ENCODE measurements at places on chromosomes 7 and 10.

DNA sequence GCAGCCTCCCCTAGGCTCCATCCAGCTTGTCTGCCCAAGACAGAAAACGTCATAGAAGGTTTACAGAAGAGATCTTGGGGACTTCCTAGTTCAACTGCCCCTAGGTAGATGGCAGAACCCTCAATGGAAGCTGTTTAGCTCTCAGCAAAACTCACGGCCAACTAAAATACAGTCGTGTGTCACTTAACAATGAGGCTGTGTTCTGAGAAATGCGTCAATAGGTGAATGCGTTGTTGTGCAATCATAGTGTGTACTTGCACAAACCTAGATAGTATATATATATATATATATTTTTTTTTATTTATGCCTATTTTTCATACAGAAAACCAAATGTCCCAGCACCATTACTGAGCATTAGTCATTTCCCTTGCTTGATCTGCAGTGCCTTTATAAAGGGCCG, 100.4 kb upstream of the SH2B2 start:
- DNase-seq: no peak

- no peak for DNase-seq
Observed at GRCh38 chr10:120260456-120260855, 196.6 kb upstream of the PLPP4 start.

- no peak for DNase-seq
Observed at GRCh38 chr7:5417106-5418071, 6.2 kb downstream of the TNRC18 start.

DNA sequence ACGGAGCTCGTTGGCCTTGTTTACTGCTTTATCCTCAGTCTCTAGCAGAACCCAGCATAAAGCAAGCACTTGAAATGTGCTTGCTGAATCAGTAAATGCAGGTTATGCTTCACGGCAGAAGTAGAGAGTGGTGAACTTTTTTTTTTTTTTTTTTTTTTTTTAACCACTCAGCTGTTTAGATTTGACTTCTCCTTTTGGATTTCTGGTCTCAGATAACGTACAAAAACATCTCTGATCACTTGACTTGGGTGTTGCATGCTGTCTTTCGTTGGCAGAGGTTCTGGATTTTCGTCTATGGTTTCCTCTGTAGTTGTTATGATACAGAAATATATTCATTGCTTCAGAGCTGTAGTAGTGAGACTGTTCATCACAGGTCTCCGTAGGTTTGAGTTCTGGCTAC, 242.5 kb upstream of the HABP2 start:
- DNase-seq: no peak

DNA sequence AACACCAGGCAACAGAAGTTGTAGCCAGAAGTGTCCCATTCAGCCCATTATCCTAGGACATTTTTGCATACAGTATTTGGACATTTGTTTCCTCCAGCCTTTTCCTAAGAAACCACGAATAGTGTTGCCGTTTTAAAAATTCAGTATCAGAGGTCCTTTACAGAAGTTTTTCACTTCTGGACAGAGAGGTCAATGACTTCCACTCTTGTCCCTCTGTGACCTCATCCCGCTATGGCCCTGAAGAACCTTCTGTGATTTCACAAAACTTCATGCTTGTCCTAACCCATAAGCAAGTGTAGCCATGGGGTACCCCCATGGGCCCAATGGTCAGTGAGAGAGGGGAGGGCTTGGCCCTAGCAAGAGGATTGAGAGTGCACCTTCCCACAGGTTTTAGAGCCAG, 364.8 kb downstream of the TNS3 start:
- no peak for DNase-seq

DNA sequence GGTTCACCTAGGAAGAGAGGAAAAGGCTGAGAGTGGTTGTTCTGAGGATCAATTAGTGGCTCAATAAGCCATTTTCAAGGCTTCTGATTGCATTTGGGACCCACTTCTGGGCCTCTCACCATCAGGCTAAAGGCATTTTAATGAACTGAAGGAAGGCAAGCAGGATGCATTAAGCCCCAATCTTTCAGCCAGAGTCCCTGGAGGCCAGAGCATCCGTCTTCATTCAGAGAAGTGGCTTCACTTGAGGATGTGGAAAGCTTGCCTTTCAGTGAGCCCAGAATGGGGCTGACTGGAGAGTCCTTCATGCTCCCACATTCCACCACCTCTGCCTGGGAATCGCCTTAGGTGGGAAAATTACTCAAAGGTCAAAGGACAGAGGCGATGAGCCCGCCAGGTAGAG, 41.8 kb downstream of the COL17A1 start:
- no peak for DNase-seq

GRCh38 chr10:784403-785088, 95.1 kb upstream of the DIP2C start:
- DNase-seq: peak; percentile 61

GRCh38 chr10:31761156-31761555, 167.5 kb downstream of the ARHGAP12 start:
- no peak for DNase-seq

DNA sequence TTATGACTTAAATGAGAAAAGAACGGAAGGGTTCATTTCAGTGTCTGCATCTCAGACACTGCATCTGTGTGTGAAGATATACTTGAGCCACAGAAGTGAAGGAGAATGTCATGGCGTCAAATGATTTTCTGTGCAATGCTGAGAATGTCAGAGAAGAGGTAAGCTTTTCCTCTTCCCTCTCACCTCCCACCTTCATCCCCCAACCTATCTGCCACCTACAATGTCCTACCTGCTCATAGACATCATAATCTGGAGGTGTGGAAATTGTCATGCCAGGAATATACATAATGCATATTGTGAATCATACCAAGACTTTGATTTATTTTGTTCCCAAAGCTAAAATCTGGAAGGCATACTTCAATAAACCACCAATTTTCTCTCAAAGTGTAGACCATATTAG, 53.7 kb downstream of the CTTNBP2 start:
- DNase-seq: no peak

DNA sequence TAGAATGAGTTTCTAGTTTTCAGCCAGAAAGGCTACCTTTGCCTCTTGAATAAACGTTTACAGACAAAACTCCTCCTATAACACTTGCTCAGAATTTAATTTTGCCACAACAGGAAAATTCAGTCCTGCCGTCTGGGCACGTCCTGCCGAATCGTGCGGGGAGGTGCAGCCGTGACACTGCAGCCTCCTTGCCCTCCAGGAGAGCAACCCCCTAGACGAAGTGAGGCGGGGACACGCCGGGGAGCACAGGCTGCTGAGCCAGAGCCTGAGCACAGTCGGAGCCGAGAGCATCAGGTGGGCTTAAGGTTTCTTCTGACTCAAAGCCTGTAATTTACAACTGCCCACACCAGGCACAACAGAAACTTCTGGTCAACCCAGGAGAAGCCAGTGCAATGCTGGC, 102.3 kb downstream of the DYNC2I1 start:
- DNase-seq: no peak

- peak; percentile 92 for DNase-seq
Observed at GRCh38 chr10:133329491-133330202, 7.0 kb downstream of the CALY start.

Measured in stimulated activated CD4-positive, alpha-beta T cell treated with anti-CD3 and anti-CD28 coated beads, Interleukin-12 subunit alpha, Interleukin-12 subunit beta, amount 100 ng/mL, for 4 hours (primary cell).